Hematopoietic multipotent progenitor cell (in vitro differentiated cells): ENCODE measurements at places on chromosomes 16 and 17. TPM values are rescaled to one million over a fixed set of nuclear protein-coding genes. Genes with fewer than 3 reads are reported as not detected.
A peak's percentile ranks its signal among the peaks of the same experiment; 100 is the strongest.

- no peak for DNase-seq
Measured at GRCh38 chr17:39357986-39358385, 43.4 kb downstream of the FBXL20 start.

DNA sequence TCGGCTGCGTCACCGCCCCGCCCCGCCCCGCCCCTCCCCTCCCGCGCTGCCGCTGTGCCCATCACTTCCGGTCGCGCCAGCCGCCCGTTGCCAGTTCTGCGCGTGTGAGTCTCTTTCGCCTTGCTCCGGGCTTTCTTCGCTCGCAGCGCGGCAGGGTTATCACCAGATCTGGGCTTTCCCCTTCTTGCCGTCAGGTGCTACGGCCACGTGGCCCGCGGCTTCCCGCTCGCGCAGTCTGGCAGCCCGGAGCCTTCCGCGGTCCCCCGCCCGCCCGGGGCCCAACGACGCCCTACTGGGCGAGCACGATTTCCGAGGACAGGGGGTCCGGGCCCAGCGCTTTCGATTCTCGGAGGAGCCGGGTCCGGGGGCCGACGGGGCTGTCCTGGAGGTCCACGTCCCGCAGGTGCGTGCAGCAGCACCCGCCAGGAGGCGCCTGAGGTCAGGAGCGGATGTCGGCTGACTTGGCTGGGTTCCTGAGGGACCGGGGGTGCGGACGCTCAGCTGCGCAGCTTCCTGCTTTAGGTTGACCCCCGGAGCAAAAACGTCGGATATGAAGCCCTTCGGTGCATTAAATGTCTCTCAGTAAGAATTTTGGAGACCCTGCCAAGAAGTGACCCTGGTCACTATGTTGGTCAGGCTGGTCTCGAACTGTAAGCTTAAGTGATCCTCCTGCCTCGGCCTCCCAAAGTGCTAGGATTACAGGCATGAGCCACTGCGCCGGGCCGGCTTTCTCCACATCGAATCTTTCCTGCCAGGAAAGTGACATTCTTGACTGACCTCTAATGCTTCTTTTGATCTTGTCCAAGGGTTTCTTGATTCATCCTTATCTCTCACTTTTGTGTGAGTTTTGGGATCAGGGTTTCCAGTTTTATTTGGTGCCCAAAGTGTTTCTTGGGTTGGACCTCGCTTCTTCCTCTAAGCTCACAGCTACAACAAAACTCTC lies at the start of gene METTL23:
Gene METTL23 (plus strand): TSS at position 64 of the 943 bp plus-strand sequence. CDS start 2,872 bp downstream, outside the sequence.
- peak; percentile 78 for DNase-seq

The SCGB1C2 gene
- total RNA-seq: not detected

DNA sequence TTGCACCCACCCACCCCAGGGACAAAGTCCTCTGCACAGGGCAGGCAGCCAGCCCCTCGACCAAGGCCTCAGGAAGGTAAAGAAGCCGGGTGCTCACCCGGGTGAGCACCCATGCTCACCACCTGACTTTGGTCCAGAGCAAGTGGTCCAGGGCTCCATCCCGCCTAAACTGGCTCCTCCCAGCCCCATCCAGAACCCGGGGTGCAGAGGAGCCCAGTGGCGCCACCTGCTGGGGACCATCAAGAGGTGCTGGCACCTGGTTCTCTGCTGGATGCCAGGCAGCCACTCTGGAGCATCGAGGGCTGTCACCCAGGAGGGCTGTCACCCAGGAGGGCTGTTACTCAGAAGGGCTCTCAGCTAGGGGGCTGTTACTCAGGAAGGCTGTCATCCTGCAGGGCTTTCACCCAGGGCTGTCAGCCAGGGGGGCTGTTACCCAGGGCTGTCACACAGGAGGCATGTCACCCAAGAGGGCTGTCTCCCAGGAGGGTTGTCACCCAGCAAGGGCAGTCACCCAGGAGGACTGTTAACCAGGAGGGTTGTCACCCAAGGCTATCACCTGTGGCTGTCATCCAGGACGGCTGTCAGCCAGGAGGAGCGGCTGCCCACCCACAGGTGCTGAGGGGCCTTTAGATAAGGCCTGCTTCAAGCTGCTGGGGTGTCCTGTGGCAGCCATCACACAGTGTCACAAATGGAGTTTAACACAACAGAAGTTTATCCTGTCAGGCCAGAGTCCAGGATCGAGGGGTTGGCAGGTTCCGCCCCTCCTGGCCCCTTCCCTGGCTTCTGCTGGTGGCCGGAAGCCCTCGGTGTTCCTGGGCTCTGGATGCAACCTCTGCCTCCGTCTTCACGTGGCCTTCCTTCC lies 98.5 kb downstream of the TNFRSF13B start:
- DNase-seq: peak; percentile 17

- no peak for DNase-seq
Measured at GRCh38 chr16:23146877-23147601, 2.2 kb downstream of the USP31 start.

- DNase-seq: no peak
Measured at GRCh38 chr16:64771273-64771672, 350.6 kb downstream of the CDH11 start.

DNA sequence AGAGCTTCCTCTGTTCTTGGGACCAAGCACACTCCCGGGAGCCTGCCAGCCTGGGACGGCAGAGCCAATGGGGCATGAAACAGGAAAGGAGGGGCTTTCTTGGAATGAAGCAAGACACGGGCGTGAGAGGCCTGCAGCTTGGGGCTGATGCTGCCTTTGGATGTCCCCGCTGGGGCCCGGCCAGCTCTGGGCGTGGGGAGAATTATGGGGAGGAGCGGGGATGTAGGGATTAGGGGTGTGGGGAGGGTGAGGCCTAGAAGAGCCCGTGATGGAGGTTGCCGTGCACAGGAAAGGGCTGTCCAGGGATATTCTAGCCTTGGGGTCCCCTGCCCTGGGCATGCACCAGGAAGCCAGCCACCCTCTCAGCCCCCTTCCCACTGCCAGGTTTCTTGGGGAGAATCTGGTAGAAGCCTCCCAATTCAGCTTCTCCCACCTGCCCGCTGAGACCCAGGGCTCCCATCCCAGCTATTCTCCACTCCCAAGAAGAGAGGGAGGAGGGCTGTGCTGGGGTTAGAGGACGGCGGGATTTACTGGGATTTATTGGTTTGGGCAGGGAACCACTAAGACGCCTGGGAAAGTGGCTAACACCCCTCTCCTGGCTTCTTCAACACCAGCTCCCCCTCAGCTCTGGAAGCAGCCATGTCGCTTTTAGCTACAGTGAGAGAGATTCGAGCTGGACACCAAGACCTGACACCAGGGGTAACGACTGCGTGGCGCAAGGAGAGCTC lies 20.0 kb upstream of the NXPH3 start:
- DNase-seq: no peak

GRCh38 chr17:38898812-38899348 lies 26.5 kb upstream of the LASP1NB start:
- DNase-seq: peak; percentile 71

The ZACN gene
- not detected for total RNA-seq

DNA sequence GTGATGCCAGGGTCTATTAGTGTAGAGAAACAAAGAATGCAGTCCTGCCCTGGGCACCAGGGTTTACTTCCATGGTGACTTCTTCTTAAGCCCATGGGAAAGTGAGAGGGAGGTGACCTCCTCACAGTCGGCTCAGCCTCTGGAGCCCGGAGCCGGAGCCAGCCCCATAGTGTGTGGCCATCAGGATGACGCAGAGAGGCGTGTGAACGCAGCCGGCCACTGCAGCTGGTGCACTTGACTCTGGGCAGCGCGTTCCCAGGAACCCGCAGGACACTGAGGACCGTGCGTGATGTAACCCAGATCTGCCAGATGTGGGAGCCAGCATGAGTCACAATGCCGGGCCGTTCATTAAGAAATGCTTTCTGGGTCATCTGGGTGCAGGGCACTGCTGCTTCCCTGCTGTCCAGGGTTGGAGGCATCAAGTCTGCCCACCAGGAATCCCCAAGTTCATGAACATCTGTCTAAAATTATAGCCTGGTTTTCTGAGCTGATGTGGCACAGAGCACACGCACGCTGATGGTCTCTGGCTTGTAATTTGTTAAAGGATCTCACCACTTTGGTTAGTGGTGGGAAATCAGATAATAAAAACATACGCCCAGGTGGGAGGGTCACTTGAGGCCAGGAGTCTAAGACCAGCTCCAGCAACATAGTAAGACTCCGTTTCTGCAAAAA lies 114.1 kb downstream of the PITPNC1 start:
- DNase-seq: no peak

DNA sequence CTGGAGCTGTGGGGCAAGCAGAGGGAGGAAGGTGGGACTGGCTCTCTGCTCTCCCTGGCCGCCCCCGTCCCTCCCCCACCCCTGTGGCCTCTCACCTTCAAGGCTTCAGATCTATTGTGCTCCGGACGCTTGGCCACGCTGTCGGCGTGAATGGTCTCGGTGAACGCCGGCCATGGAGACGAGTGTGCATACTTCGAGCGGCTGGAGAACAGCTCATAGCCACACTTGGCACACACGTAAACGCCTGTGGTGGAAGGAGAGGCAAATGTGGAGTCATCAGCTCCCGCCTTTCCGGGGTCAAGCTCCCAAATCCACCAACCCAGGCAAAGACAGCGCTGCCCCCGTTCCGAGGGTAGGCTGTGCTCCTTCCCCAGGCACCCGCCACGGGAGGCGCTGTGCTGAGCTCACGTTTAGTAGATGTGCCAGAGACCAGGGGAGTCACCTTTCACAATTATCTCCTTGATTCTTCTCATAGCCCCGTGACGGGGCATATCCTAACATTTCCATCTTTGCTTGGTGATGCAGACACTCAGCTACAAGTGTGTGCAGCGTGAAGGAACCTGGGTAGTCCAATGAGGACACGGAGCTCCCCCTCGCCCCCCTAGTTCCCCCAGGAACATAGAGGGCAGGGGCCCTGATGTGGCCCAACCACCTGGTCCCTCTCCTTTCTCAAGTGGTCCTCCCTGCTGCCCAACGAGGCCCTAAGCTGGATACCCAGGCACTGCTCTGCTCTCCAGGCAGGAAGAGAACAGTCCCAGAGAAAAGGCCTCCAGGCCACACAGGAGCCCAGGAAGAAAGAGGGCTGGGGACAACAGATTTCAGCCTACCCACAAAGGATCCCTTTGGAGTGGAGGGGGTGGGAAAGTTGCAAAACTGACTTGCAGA lies 1.6 kb downstream of the MSRB1 start:
- DNase-seq: no peak

GRCh38 chr17:31435581-31435980 lies 44.1 kb downstream of the RAB11FIP4 start:
- no peak for DNase-seq

DNA sequence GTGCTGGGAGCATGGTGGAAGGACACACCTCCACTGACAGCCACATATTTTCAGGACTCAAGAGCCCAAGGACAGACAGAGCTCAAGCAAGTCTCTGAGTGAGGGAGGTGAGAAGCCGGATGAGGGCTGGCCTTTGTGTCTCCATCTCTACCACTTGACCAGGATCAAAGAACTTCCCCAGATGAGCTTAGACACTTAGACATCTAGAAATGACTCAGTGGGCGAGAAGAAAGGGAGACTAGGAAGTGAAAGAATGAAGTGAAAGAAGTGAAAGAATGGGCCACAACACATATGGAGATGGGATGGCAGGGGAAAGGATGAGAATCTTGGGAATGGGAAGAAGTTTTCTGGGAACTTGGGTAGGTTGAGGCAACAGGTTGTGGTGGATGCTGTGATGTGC lies 274.9 kb upstream of the CCL2 start:
- no peak for DNase-seq

GRCh38 chr16:82509691-82510430 lies 116.9 kb upstream of the CDH13 start:
- no peak for DNase-seq

The SETD1A gene
- total RNA-seq: 10.8 TPM

The CES3 gene
- 4.6 TPM for total RNA-seq

GRCh38 chr17:1779571-1780131 lies 17.8 kb downstream of the SERPINF1 start:
- DNase-seq: no peak

DNA sequence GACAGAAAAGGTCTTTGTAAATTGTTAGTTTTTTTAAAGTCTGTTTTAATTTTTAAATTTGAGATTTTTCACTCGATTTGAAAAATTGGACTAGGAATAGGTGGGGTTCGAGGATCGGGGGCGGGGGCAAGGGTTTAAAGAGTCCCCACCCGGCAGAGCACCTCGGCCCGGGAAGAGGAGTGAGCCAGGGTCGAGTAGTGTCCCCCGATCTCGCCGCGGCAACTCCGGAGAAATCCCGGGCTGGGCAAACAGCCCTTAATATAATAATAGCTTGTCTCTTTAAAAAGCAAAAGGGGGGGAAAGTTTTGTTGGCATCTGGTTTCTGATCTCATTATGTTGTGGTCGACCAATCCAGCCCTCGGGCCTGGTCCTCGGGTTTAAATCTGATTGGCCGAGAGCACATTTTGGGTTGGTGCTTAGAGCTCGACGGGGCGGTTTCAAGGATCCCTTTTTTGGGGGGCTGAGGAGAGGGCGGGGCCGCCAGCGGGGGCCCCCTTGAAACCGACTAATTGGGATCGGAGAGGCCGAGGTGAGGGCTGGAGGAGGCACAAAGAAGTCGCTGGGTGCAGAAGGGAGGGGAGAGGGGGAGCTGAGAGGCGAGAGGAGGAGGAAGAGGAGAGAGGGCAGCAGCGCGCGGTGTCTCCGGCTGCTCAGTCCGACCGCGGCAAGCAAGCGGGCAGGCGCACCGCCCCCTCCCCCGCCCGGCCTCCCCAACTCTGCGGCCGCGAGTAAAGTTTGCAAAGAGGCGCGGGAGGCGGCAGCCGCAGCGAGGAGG lies at the start of gene FZD2:
Gene FZD2 (plus strand): TSS at position 653 of the 775 bp plus-strand sequence. CDS start 205 bp downstream, outside the sequence.
- DNase-seq: peak; percentile 86

DNA sequence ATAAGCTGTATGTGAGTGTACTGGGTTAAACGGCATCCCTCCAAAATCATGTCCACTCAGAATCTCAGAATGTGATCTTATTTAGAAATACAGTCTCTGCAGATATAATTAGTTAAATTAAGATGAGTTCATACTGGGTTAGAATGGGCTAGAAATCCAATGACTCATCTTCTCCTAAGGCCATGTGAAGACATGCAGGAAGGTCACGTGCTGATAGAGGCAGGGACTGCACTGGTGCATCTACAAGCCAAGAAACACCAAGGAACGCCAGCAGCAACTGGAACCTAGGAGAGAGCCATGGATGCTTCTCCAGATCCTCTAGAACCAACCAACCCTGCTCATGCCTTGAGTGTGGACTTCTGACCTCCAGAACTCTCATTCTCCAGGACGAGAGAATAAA lies 241.0 kb downstream of the XYLT1 start:
- no peak for DNase-seq

DNA sequence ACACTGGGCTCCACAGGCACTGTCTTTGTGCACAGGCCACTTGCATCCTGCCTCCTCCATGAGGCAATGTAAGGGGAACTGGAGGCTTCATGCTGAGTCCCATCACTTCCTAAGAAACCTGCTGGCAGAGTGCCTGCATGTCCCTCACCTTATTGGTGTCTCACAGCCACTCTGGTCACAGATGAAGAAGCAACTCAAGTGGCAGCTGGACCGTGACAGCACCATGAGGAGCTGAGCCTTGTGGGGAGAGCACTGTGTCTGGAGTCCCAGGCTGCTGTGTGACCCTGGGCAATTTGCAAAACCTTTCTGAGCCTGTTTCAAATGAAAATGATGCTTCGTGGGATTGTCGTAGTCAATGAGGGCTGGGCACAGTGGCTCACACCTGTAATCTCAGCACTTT lies 19.5 kb downstream of the ANKRD40 start:
- no peak for DNase-seq

The TOP2A gene
- 2.4 TPM for total RNA-seq

DNA sequence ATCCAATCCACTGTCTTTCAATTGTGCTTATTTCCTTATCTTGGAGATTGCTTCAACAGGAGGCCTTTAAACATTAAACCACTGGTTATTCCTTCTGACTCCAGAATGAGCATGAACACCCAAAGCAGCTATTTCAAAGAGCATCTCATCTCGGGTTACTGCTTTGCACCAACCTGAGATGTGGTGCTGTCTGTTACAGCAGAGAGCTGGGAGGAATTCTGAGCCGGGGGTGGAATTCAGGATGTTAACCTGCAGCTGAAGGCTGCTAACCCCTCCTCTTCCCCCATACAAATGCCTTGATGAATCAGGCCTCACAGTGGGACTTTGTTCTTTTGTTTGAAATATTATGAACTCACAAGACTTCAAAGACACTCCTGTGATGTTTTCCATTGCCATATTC lies 113.1 kb downstream of the SHISA9 start:
- no peak for DNase-seq
